NCI-H187 (cell line): ENCODE measurements at places on chromosomes 7 and 10.

GRCh38 chr10:121053151-121053550, 202.0 kb downstream of the WDR11 start:
- DNase-seq: no peak

GRCh38 chr10:44325596-44326307, 59.1 kb downstream of the CXCL12 start:
- DNase-seq: no peak

- no peak for DNase-seq
Measured at GRCh38 chr10:127319691-127320090, 123.3 kb upstream of the INSYN2A start.

DNA sequence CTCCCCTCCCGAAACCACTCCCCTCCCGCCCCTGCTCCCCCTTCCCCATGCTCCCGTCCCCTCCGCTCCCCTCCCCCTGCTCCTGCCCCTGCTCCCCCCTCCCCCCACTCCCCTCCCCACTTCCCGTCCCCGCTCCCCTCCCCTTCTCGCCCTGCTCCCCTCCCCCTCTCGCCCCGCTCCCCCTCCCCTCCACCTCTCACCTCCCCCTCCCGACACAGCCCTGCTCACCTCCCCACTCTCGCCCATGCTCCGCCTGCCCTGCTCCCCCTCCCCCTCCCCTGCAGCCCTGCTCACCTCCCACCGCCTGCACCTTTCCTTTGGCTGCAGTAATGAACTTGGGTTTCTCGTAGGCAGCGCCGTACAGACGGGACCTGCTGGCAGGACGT, 49.9 kb upstream of the NKX6-2 start:
- no peak for DNase-seq

DNA sequence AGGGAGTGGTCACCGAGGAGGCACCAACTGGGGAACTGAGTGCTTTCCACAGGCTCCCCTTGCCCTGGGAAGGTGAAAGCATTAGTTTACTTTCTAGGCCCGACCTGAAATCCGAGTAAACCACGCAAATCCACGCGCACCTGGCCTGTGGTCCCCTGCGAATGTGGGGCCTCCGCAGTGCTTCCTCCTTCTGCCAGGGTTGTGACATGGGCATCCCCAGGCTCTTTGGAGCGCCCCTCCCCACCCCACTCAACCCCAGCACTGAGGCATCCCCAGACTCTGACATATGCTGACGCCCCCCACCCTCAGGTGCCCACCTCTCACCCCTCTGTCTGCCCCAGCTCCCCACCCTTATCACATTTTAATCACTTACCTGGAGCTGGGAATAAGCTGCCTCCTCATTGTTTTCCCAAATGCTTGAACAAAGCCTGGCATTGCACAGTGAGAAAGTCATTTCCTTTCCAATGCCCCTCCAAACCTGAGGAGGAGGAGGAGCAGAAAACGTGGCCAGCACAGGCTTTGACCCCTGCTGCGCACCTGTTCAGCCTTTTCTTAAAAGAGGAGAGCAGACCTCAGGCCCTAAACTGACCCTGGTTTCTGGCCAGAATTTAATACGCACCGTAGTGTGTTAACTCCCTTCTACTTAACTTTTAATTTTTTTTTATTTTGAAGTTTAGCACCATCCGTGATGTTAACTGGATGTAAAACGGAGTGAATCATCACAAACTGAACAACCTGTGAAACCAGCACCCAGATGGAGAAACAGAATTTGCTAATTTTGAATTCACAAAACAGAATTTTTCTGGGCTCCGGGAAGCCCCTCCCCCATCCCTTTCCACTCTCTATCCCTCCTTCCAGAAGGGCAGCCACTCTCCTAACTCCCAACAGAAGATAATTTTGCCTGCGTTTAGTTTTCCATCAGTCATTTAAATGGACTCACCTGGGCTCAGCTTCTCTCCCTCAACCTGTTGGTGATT, 129.4 kb downstream of the WDR11 start:
- no peak for DNase-seq
